ENCODE measurements at places on chromosomes 1 and 21. TPM values are rescaled to one million over a fixed set of nuclear protein-coding genes. Genes with fewer than 3 reads are reported as not detected.

The HSF2BP gene
- 4.1 TPM for total RNA-seq

The BMP8B gene
- total RNA-seq, result 0.10 TPM

The CADM3 gene
- not detected for total RNA-seq

The TSTD1 gene
- 98.1 TPM for total RNA-seq

DNA sequence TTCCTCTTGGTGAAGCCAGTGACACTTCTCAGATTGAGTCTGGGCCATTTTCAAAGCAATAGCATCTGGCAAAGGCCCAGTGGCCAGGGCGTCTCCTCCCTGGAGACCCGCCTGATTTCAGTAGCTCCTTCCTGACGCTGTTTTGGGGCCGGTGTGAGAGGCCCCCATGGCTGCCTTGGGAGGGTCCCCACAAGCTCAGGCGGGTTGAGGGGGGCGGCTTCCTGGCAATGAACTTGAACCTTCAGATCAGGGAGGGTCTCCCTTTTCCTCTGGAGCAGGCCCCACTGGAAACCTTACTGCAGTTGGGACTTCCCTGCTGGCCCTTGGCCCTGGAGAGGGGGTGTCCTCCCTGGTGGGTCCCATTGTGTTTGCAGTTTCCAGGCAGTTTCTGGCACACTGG lies 121.2 kb downstream of the CRYAA start:
- no peak for DNase-seq

DNA sequence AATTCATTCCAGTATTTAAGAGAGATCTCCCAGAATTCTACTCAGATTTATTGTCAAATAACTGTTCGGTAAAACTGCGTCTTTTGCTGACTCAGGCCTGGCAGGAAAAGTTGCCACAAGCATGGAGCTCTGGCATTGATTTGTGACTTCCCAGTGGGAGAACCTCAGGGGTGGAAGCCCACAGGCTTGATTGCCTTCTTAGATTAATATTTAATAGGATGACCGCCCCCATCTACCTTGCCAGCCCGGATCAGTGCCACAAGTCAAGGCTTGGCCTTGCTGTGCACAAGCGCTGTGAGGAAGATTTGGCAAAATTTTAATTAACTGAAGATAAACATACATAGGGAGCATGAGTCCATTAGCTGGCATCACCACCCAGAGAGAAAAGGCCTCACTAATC lies 93.5 kb downstream of the LRIG2 start:
- DNase-seq, result no peak

DNA sequence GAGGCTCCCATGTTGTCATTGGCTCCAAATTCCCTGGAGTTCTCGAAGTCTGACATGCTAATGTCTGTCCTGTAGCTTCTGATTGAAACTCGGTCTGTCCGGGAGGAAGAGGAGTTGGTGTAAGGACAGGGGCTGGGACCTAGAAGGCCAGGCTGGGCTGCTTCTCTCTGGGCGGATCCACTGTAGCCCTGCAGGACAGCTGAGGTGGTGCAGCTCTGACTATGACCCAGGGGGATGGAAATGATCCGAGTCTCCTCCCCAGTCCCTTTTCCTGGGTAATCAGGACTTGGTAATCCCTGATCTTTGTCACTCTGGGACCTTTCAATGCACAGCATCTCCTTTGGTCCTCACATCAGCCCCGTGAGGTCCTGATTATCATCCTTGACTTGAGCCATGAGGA lies 10.0 kb upstream of the FCMR start:
- DNase-seq, result no peak

GRCh38 chr1:37831109-37831508 lies 23.1 kb upstream of the YRDC start:
- DNase-seq, result no peak

DNA sequence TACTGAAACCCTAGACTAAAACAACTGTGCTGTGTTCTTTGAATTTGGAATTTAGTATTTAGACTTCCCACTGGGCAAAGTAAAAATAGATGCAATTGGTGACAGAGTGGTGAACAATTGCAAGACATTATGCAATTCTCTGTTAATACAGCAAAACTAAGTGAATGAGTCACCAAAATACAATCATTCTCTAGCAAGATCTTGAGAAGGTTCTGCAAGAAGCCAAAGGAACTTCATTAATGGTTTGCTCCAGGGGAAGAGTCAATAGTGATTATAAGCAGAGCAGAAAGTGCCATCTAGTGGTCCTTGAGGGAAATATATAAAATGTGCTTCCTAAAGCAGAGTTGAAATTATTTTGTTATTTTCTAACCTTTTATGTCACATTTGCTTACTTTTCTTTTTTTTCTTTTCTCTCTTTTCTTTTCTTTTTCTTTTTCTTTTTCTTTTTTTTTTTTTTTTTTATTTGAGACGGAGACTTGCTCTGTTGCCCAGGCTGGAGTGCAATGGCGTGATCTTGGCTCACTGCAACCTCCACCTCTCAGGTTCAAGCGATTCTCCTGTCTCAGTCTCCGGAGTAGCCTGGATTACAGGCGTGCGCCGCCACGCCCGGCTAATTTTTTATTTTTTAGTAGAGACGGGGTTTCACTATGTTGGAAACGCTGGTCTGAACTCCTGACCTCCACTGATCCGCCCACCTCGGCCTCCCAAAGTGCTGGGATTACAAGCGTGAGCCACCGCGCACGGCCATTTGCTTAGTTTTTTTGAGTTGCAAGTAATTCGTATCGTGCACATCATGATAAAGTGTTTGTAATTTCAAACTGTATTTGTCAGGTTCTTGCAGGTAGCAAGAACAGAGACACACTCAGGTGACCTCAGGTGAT lies 99.2 kb downstream of the CTH start:
- DNase-seq, result peak; percentile 92

GRCh38 chr1:193819376-193819775 lies 633.0 kb upstream of the B3GALT2 start:
- DNase-seq, result no peak

GRCh38 chr1:107787299-107787698 lies 177.7 kb downstream of the VAV3 start:
- no peak for DNase-seq

Measured in foreskin keratinocyte (primary cell).